ENCODE measurements at places on chromosomes 13 and 19. TPM values are rescaled to one million over a fixed set of nuclear protein-coding genes. Genes with fewer than 3 reads are reported as not detected.
A peak's percentile ranks its signal among the peaks of the same experiment; 100 is the strongest.

The ZNF132 gene
- not detected for total RNA-seq

The FLT1 gene
- total RNA-seq = 0.02 TPM

The TMIGD2 gene
- total RNA-seq = not detected

The MTUS2 gene
- not detected for total RNA-seq

The KLK12 gene
- not detected for total RNA-seq

The ZNF763 gene
- total RNA-seq = 0.49 TPM

GRCh38 chr13:74036373-74036772 lies 97.8 kb downstream of the KLF12 start:
- no peak overlapping the region for H3K4me3 ChIP-seq
- no peak for DNase-seq
- H3K27me3 ChIP-seq = no peaks in the 10 kb centered on the region
- no peaks in the 10 kb centered on the region for H3K36me3 ChIP-seq
- H3K4me1 ChIP-seq = no peaks in the 10 kb centered on the region

DNA sequence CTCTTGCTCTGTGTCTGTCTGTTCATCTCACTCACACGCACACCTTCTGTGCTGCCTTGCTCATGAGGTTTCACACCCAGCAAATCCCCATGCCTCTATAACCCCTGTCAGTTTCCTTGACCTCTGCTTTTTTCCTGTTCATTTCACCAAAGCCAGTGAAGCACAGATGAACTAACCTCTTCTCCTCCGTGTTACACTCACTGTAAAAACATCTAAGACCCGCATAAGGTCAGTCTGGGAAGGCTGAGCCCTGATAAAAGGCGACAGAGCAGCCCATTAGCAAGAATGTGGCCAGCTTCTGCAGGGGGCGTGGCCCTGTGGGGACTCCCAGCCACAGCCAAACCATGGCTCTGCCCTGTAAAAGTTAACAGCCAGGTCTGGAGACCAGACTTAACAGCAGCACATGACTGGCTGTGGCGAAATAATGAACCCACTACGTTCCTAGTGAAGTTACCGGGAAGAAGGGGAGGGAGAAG lies 42.8 kb upstream of the NPAS1 start:
- H3K27ac ChIP-seq = peak overlapping the region; percentile 29
- no peak overlapping the region for H3K4me3 ChIP-seq
- H3K27me3 ChIP-seq = no peaks in the 10 kb centered on the region

GRCh38 chr19:35845215-35846037 lies 6.9 kb downstream of the NPHS1 start:
- H3K27me3 ChIP-seq = no peaks in the 10 kb centered on the region
- peak; percentile 37 for DNase-seq
- no peaks in the 10 kb centered on the region for H3K36me3 ChIP-seq

DNA sequence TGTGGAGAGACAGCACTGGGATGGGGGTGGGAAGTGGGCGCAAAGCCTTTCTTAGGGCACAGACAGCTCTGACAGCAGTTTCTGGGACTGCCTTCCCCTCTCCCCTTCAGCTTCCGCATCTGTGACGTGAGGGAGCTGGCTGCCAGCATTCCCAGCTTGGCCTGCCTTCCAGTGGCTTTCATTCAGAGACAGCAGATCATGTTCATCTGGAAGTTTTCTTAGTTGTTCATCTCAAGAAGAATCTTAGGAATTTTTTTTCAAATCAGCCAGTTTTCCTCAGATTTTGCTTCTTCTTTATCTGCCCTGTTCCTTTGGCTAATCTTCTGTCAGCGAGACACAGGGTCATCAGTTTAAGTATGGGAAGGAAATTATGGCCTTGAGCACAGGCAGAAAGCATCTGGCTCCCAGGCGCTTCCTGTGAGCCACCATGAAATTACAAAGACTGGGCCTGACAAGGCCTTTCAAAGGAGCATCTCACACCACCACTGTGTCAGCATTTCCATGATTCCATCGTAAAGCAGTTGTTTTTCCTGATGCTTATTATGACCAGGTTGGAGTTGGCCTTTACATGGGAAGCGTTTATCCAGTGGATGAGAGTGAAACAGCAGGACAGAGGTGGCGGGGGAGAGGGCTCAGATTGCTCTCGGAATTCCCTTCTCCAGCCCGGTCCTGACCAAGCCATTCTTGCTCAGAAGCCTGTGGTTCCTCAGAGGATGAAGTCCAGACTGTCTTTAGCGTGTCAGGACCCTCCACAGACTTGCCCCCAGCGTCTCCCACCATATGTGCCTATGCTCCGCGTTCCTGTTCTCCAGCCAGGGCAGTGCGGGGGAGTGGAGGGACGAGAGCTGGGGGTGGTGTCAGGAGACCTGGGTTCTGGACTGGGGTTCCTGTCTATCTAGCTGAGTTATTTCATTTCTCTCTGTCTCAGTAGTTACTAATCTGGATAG lies 43.6 kb downstream of the ARHGAP35 start:
- no peaks in the 10 kb centered on the region for H3K27me3 ChIP-seq
- no peaks in the 10 kb centered on the region for H3K36me3 ChIP-seq
- H3K4me1 ChIP-seq = peaks cover 55% of the 10 kb centered on the region
- no peak overlapping the region for H3K4me3 ChIP-seq
- DNase-seq = no peak

DNA sequence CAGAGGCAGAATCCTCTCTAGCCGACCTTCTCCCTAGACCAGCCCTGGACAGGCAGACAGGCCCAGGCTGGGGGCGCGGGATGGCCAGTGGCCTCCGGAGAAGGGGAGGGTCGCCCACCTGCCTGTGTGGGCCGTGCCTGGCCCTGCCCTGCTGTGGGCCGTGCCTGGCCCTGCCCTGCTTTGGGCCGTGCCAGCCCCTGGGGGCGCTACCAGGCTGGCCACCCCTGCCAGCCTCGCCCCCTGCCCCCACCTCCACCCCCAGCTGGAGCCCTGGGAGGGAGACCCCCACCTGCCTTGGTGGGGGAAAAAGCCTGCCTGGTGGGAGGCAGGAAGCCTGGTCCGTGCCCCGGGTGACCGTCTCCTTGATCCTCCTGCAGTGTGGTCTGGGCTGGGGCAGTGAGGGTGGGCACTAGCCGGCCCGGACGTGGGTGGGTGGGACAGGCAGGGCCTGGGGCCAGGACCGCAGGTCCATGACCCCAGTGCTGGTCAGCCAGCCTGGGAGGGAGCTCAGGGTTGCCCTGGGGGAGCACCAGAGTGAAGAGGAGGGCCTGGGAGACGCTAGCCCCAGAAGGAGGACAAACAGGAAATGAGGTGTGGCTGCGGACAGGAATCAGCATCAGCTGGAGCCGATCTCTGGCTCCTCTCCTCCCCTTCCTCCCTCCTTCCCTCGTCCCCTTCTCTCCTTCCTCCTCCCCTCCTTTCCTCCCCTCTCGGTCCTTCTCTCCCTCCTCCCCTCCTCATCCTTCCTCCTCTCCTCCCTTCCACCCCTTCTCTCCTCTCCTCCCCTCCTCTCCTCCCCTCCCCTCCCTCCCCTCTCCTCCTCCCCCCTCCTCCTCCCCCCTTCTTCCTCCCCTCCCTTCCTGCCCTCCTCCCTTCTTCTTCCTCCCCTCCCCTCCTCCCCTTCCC lies 5.1 kb upstream of the MKNK2 start:
- DNase-seq = no peak
- H3K36me3 ChIP-seq = no peaks in the 10 kb centered on the region
- H3K27me3 ChIP-seq = no peaks in the 10 kb centered on the region
- peak overlapping the region; percentile 57 for H3K4me3 ChIP-seq

DNA sequence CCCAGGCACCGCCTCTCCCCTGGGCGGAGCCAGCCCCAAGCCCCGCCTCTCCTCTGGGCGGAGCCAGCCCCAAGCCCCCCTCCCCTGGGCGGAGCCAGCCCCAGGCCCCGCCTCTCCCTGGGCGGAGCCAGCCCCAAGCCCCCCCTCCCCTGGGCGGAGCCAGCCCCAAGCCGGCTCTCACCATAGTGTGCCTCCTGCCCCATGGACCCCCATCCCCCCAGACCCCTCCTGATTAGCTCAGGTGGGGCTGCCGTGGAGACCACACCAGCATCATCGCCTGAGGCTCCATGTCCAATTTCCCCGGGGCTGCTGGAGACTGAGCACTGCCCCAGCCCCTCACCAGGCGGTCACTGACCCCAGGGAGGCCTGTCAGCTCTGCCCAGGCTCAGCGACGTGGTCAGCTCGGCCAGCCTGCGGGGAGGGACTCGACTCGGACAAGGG lies 4.2 kb upstream of the MADCAM1 start:
- peaks cover 53% of the 10 kb centered on the region for H3K4me1 ChIP-seq
- H3K27me3 ChIP-seq = no peaks in the 10 kb centered on the region
- H3K27ac ChIP-seq = no peak overlapping the region
- no peak overlapping the region for H3K4me3 ChIP-seq
- no peak for DNase-seq

DNA sequence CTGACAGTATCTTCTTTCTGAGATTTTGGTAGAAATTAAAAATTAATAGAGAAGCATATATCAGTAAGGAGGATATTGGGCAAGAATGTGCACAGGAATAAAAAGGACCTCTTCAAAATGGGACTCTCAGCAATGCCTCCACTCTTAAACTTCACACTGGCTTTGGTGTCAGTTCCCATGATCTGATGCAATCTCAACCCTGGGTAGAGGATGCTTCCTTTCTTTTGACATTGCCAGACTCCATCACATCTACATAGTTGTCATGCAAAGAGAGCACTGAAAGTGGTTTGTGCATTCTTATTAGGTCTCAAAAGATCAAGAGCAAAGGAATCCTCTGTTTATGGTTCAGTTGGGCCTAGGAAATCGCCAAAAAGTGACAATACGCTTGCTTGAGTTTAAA lies 26.3 kb downstream of the STARD13 start:
- H3K36me3 ChIP-seq = peaks cover 13% of the 10 kb centered on the region
- DNase-seq = peak; percentile 20
- H3K27ac ChIP-seq = peak overlapping the region; percentile 94
- H3K4me1 ChIP-seq = peaks cover 83% of the 10 kb centered on the region

DNA sequence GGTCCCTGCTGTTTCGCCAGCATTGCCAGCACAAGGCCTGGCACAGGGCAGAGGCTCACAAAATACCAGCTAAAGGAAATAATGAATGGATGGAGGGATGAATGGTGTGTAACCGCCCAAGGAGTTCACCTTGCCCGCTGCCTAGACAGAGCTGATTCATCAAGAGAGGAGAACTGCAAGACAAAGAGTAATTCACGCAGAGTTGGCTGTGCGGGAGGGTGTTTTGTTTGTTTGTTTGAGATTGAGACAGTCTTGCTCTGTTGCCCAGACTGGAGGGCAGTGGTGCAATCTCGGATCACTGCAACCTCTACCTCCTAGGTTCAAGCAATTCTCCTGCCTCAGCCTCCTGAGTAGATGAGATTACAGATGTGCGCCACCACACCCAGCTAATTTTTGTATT lies 3.0 kb downstream of the OPA3 start:
- peaks cover 65% of the 10 kb centered on the region for H3K4me1 ChIP-seq
- no peak overlapping the region for H3K27ac ChIP-seq
- no peak overlapping the region for H3K4me3 ChIP-seq
- no peak for DNase-seq
- H3K36me3 ChIP-seq = 0 out of 3 replicates have a peak, but pooled peaks cover 6% of the 10 kb centered on the region
- no peaks in the 10 kb centered on the region for H3K27me3 ChIP-seq

- peak; percentile 49 for DNase-seq
- no peaks in the 10 kb centered on the region for H3K4me1 ChIP-seq
- H3K27ac ChIP-seq = no peak overlapping the region
- no peaks in the 10 kb centered on the region for H3K36me3 ChIP-seq
- no peaks in the 10 kb centered on the region for H3K27me3 ChIP-seq
Observed at GRCh38 chr19:7004313-7004931, 16.8 kb downstream of the MBD3L2B start.

GRCh38 chr13:41034881-41035280 lies 15.8 kb upstream of the ELF1 start:
- no peak for DNase-seq
- peaks cover 13% of the 10 kb centered on the region for H3K4me1 ChIP-seq
- no peaks in the 10 kb centered on the region for H3K27me3 ChIP-seq
- H3K4me3 ChIP-seq = no peak overlapping the region

DNA sequence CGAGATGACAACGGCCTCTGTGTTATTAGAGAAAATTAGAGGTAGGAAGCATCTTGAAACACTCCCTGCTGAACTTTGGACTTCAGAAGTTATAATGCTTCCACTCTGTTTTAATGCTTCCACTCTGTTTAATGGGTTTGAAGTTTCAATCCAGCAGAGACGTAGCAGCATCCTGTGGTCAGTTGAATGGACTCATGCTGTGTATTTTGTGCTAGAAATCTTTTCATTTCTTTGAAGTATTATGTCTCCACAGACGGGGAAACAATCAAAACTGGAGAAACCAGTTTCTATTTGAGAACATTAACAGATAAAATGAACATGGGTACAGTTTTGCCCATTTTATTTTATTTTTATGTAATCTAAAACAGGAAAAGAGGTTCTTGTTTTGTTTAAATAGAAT lies 1736.2 kb downstream of the SLITRK5 start:
- H3K27ac ChIP-seq = no peak overlapping the region
- H3K4me3 ChIP-seq = no peak overlapping the region
- no peaks in the 10 kb centered on the region for H3K36me3 ChIP-seq
- H3K4me1 ChIP-seq = no peaks in the 10 kb centered on the region

DNA sequence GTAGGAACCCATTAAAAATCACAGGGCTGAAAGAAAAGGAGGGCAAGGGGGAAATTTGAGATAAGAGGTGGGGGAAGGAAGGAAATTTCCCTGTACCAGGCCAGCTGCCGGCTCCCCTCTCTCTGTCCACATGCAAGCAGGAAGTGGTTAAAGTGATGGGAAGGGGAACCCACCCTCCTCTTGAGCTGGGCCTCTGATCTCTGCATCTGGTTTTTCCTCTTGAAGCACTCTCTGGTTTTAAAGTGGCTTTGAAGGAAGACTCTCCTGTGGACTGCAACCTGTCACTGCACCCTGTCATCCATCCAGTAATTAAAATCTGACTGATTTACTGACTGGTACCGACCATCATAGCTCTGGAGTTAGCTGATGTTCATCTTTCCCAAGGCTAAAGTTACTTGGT lies 239.6 kb downstream of the TSHZ3 start:
- no peak for DNase-seq
- no peaks in the 10 kb centered on the region for H3K4me1 ChIP-seq
- H3K27me3 ChIP-seq = no peaks in the 10 kb centered on the region
- no peak overlapping the region for H3K4me3 ChIP-seq
- H3K27ac ChIP-seq = no peak overlapping the region
- H3K36me3 ChIP-seq = no peaks in the 10 kb centered on the region

DNA sequence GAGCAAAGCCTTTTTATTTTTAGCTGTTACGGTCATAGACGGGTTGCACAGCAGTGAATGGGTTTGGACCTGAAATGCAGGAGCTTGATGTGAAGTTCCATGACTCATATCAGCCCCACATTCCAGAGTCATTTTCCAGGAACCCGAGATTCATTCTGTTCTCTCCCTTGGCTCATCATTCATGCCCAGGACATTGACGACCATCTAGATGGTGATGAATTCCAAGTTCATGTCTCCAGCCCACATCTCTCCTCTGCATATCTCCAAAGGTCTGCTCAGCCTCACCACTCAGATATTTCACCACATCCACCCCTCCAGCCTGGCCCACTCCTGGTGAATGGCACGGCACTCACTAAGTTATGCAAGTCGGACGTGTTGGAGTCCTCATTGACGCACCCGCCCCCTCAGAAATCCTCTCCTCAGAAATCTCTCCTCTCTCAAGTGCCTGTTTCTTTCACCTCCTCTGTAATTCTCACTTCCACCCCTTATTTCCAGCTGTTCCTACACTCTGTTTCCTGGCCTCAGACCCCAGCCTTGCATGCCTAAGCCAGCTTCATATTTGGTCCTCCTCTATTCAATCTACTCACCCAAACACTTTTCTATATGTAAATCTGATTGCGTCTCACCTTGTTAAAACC lies 83.1 kb downstream of the ALOX5AP start:
- DNase-seq = no peak
- H3K36me3 ChIP-seq = no peaks in the 10 kb centered on the region
- H3K4me1 ChIP-seq = peaks cover 48% of the 10 kb centered on the region
- H3K27ac ChIP-seq = no peak overlapping the region

- no peak overlapping the region for H3K27ac ChIP-seq
- peaks cover 36% of the 10 kb centered on the region for H3K27me3 ChIP-seq
- peaks cover 41% of the 10 kb centered on the region for H3K4me1 ChIP-seq
Observed at GRCh38 chr19:18785179-18786124, 5.7 kb downstream of the COMP start.

Measured in HepG2 (cell line).